ENCODE measurements at places on chromosomes 2 and 18.
A peak's percentile ranks its signal among the peaks of the same experiment; 100 is the strongest.

- DNase-seq, result no peak
Measured at GRCh38 chr2:4909346-4910009, 782.7 kb upstream of the SOX11 start.

GRCh38 chr2:33033606-33034081, 86.9 kb downstream of the LTBP1 start:
- peak; percentile 94 for DNase-seq

DNA sequence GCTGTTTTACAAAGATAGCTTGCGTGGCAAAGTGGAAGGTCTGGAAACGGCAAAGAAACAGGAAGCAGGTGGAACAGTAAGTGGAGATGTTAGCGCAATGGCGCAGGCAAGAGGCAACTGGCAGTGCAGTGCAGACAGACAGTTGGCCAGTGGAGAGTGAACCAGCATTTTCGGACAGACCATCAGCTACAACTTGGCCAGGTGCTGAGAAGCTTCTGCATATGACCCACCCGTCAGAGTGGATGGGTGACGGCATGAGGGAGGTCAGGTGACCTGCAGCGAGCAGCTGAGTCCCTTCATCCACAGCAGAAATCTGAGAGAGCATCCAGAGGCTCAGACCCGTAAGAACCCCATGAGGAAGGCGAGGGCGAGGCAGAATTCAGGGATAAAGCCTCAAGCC, 33.8 kb downstream of the NPC1 start:
- DNase-seq, result no peak

DNA sequence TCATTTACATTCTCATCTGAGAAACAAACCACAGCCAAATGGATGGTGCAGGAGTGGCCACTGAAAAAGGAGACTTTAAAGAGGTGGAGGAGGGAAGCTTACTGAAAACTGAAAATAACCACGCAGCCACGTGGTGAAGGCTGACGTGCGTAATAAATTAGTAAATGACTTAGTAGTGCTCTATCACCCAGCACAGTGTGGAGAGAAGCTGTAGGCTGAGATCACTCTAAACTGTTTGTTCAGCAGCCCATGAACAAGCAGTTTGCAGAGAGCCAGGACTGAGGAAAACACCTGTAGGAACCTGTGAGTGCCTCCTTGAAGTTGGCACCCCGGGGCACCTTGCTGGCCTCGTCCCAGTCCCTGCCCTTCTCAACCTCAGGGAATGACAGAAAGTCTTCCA, 193.0 kb downstream of the TXNL1 start:
- DNase-seq, result no peak

DNA sequence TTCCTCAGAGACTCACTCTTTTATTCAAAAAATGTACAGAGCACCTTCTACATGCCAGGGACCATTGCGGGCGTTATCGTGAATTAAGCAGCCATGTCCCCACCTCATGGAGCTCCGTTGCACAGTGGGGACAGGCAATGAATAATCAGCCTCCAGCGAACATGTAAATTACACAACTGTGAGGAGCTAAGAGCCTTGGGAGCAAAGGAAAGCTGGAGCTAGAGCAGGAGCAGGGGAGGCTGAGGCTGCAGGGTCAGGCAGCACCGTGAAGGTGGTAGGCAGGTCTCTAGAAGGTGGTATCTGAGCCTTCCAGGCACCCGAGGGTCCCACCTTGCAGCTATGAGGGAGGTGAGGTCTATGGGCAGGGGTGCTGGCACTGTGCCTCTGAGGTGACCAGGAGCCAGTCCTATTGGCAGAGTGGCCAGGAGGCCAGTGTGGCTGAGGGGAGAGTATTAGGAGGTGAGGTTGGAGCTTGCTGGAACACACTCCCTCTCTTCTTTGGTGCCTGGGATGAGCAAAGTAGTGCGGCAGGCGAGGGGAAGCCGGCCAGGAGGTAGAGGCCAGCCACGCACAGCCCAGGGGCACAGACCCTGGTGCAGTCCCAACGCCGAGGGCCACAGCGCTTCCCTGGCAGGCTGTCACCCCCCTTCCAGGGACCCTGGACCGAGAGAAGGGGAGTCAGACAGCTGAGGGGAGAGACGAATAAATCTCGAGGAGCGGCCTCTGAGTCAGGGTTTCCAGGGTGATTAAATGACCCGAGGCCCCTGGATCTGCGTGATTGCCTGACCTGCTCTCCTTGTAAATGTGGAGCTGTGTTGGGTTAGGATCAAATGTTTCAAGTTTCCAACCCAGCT, 167.3 kb downstream of the SEPTIN10 start:
- no peak for DNase-seq

DNA sequence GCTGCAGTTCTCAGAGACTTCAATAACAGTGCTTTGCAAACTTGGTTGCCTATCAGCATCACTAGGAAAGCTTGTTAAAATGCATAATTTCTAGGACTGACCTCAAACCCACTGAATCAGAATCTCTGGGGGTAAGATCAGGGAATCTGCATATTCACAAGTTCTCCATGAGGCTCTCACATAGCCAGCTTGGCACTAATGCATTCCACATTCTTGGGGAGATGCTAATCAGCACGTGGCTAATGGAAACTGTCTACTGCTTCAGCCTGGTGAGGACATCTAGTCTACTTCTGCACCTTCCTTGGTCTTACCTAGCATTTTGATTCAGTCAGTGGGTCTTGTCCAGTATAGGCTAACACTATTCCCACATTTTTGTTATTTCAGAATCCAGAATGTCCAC, 56.3 kb downstream of the RBKS start:
- no peak for DNase-seq

GRCh38 chr18:64380117-64380516, 231.2 kb upstream of the LINC00305 start:
- DNase-seq, result no peak

- peak; percentile 53 for DNase-seq
Measured at GRCh38 chr18:48340560-48340959, 68.6 kb downstream of the ZBTB7C start.

DNA sequence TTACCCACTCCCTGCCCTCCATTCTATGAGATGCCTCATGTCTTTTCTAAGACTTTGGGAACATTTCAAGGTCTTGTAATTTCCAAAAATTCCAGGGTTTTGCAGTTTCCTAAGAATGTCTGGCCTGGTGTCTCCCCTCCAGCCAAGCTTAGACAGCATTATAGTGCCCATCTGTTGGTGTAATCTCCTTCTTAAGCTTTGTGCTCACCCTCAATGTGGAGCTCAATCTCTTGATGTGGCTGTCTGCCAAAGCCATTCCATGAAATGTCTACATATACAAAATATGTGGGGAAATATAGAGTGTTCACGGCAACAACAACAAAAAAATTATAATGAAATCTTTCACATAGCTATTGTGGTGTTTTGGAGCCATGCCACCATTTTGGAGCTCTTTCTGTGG, 558.4 kb downstream of the PIK3C3 start:
- DNase-seq, result peak; percentile 87

DNA sequence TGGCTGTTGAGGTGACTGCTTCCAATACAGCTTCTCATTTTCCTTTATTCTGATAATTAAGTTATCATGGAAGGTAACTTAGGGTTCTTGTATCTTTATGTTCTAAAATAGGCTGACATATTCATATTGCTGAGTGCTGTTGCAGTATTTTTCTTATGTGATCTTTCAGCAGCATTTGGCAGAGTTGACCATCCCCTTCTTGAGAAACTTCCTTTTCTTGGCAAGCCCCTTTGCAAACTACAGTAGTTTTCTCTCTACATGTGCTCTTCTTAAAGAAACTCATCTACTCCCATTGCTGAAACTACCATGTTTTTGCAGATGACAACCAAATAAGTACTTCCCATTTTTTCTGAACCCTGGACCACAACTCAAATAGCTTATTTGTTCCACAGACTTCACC, 476.5 kb upstream of the TRIB2 start:
- no peak for DNase-seq

GRCh38 chr2:145267451-145267850, 747.5 kb upstream of the ZEB2 start:
- DNase-seq, result no peak

DNA sequence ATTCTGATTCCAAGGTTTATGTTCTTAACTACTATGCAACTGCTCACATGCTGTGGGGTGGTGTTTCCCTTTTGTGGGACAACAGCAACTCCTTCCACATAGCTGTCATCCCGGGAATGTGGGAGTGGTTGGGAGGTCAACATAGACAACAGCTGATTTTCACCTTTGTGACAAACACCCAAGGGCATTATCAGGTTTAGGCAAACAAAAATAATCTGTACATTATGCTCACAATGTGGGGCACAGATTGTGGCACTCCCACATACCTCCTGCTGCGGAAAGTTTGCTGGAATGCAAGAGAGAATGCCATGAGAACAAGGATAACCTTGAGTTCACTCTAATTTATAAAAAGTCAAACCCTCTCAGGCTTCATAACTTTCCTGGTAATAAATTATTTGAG, 582.6 kb downstream of the CNTNAP5 start:
- no peak for DNase-seq

GRCh38 chr18:3704556-3705344, 254.8 kb downstream of the TGIF1 start:
- no peak for DNase-seq

DNA sequence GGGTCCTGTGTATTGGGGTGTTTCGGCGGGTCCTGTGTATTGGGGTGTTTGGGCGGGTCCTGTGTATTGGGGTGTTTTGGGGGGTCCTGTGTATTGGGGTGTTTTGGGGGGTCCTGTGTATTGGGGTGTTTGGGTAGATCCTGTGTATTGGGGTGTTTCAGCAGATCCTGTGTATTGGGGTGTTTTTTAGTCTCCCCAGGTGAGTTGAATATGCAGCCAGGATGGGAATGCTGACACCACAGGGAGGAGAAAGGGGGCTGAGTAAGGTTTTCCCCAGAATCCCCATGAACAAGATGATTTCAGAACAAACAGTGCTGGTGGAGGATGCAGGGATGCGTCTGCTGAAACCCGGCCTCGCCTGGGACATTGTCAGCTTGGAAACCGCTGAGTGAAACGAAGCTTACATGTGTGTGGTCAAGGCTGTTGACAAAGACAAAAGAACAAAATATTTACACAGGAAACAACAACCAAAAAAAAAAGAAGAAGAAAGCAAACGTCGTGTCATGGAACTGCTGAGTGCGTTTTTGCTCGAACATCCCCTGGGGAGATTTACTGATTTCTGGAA, 88.5 kb upstream of the ODC1 start:
- DNase-seq, result no peak

DNA sequence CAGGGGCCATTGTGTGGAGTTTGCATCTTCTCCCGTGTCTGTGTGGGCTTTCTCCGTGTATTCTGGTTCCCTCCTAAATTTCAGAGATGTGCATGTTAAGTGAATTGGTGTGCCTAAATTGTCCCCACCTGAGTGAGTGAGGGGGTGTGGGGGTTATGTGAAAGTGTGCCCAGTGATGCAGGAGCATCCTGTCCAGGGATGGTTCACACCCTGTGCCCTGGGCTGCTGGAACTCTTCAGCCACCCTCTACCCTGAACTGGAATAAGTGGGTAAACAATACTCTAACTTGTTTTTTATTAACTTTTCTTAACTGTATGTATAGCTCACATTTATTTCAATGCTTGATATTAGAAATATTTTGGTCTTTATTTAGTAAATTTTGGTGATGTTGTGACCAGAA, 56.0 kb downstream of the UBE2E3 start:
- DNase-seq, result no peak

GRCh38 chr2:222494104-222494739, 69.9 kb downstream of the SGPP2 start:
- no peak for DNase-seq

- DNase-seq, result peak; percentile 50
Measured at GRCh38 chr2:39697454-39697853, 31.7 kb downstream of the TMEM178A start.

GRCh38 chr18:3260995-3261372, 949 bp upstream of the MYL12B start:
- no peak for DNase-seq

DNA sequence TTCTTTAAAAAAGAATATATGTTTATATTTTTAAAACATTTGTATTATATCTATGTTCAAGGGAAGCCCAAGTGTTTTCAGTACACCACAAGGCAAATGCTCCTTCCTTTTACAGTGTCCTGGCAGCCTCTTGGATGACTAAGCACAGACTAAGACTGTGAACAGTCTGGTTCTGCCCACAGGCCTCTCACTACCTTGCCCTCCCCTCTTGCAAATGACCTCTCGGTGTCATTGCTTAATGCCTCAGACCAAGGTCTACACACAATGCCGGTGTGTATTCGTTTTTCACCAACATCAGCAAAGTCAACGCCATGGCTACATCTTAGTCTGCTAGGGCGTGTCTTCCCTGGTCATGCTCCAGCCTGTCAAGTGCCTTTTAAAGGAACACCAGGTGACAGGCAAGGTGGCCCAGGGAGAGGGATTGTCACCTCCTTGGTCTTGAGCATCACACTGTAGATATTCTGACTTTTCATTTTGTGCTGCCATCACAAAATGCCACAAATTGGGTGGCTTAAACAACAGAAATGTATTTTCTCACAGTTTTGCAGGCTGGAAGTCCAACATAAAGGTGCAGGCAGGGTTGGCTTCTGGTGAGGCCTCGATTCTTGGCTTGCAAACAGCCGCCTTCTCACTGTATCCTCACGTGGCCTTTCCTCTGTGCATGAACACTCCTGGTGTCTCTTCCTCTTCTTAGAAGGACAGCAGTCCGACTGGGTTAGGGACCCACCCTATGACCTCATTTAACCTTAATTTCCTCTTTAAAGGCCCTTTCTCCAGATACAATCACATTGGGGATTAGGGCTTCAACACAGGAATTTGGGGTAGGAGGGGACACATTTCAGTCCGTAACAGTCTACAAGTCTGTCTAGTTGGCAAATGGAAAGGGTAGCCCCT, 266.5 kb downstream of the KLHL29 start:
- DNase-seq, result no peak

DNA sequence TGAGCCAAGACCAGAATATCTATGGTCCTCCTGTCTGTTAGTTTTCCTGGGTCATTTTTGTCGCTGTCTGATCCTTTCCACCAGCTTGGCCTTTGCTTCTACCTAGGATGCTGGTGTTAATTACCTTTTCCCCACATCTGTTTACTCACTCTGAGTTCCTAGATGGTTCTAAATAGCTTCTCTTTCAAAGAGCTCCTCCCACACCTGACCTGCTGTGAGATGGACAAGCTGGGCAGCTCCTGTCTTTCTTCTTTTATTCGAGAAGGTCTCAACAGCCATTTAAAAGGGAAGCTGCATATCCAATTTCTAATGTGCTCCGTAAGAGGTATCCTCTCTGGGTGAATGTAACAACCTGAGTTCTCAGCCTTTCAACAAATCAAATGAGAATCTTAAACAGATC, 156.2 kb downstream of the HRH4 start:
- no peak for DNase-seq

- DNase-seq, result no peak
Measured at GRCh38 chr2:15645720-15646385, 54.2 kb downstream of the DDX1 start.

GRCh38 chr2:151189125-151189524, 72.5 kb downstream of the RBM43 start:
- no peak for DNase-seq

Measured in NCI-H524 (cell line).